ENCODE measurements at places on chromosomes 3 and 15.

GRCh38 chr3:135918600-135918999 lies 46.9 kb upstream of the PPP2R3A start:
- DNase-seq, result peak; percentile 8

DNA sequence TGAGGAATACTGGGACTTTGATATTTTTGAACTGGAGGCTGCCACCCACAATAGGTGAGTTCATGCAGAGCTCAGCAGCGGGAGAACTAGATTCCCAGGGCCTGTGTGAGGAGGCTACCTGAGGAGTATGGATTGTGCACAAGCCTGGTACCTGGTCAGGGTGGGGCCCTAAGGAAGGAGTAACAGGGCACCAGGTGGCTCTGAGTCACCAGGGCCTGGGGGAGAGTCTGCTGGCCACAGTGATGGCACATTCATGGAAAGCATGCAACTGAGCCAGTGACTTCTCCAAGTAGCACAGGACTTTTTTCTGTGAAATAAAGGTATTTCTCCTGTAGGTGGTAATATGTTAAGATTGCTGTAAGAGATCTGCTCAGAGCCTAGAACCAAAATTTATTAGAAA lies 134.4 kb downstream of the PDE8A start:
- DNase-seq, result no peak

- DNase-seq, result no peak
Measured at GRCh38 chr15:41154412-41154811, 38.3 kb upstream of the INO80 start.

GRCh38 chr15:93035953-93036810 lies 52.8 kb downstream of the RGMA start:
- peak; percentile 40 for DNase-seq

- DNase-seq, result no peak
Measured at GRCh38 chr3:28840976-28841376, 439.9 kb upstream of the RBMS3 start.

DNA sequence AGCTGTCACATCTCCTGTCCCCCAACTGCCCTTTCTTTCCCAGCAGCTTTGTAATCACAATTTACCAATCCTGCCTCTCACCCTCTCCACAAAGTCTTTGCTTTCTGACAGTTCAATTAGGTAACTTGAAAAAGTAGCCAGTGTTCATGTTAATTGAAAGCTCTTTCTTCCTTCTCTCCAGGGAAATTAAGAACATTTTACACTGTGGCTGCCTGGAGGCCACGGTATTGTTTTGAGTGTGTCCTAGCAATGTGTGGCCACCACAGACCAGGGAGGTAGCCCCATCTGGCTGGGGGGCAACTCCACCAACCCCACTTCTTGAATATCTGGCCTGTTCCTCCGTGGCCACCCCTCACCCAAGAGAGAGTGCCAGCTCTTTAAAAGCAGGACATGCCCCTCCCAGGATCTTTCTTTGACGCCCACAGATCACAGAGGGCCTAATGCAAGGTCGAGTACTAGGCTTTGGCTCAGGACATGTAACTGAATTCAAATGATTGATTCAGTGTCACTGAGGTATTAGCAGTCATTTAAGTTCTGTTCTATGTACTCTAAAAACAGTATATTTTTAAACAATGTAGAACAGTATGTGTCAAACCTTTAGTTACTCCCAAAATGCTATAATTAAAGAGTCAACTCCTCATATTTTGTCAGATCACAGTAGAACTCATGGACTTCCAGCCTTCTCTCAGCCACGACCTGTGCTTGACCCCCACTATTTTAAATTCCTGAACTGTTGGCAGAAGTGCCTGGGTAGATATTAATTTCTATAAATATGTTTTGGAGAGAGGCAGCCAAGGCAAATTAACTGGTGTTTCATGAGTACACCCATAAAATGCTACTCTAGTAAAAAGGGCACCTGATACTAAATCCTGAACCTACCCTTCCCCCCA lies 164.5 kb downstream of the TNIK start:
- DNase-seq, result no peak

All from NCI-H524 (cell line).